ENCODE measurements at places on chromosomes 5 and 9. TPM values are rescaled to one million over a fixed set of nuclear protein-coding genes. Genes with fewer than 3 reads are reported as not detected.

The NDST1 gene
- 56.8 TPM for polyA plus RNA-seq

The TTLL11 gene
- 6.2 TPM for polyA plus RNA-seq

The ARSI gene
- polyA plus RNA-seq, result 2.8 TPM

The LRRC70 gene
- polyA plus RNA-seq, result 5.1 TPM

The STPG3 gene
- polyA plus RNA-seq, result 3.9 TPM

The WHRN gene
- polyA plus RNA-seq, result 11.0 TPM

DNA sequence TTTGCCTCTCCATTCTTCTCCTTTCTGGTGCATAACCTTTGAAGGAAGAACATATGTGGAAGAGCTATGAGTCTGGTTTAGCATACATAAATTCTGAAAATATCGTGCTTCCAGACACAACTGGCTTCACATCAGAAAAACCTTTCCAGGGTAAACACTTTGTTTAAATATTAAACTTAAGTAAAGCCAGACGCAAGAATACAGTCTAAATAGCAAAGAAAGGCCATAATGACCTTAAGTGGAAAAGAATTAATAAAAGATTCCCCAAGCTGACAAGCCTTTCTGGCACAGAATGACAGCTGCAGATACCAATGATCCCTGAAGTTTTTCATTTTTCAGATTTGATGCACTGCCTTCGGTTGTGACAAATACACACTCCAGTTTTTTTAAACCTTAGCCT lies 13.5 kb upstream of the TSSK1B start:
- DNase-seq, result no peak

DNA sequence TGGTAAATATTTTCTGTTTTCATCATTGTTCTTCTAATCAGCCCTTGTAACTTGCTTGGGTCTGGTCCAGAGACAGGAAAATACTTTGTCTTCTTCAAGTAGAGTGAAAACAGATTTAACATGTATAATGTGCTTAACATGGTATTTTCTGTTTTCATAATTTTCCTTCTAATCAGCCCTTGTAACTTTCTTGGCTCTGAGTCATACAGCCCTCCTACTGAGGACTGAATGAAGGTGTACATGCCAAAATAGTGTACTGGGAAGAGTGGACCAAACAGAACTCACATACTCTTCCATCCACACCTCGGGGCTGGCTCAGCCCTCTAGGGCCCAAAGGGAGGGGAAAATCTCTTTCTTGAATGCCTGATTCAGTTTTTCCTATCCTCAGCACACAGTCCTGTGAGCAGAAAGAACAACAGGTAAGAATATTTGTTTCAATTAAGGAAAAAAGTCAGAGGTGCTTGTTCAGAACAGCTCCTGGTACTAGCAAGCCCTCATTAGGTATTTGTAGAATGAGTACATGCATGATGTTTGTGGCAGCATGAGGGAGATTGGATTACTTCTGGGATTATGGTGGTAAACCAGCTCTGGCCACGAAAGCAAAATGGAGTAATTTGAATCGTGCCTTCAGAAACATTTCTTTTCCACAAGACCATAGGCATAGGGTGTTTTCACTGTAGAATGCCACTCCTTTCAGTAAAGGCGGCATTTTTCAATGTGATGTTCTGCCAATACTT lies 24.2 kb upstream of the MACIR start:
- no peak for DNase-seq

DNA sequence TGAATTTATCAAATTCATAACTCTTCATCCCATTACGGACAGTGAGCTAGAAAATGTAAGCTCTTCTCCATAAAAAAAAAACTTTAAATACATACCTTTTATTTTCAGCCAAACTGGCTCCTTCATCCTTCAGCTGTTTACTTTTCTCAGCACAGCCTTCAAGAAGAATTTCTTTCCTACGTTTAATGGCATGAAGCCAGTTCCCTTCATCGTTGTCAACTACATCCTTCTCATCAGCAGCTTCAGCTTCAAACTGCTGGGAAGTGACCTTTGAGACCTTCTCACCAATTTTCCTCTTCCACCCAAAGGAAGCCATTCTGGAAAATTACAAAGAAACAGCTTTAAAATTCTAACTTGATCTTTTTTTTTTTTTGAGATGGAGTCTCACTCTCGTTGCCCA lies 9.1 kb downstream of the TTC33 start:
- no peak for DNase-seq

- no peak for DNase-seq
These were observed 169.6 kb downstream of the RORB start for GRCh38 chr9:74666625-74667316.

DNA sequence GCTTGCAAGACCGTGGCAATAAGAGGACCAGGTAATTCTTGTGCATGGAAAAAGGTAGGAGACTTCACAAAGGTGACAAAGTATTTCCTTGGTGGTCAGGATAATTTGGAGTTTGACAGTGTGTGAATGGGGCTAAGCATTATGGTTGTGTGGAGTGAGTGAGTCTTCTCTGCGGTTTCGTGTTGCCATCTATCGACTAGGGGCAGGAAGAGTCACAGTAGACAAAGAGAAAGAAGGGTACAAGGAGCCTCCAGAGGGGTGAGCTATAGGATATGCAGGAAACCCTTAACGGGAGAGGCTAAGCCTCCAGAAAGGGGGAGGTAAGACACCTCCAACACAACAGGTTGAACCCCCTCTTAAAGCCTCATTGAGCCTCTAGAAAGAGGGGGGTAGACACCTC lies 64.0 kb upstream of the RANBP6 start:
- no peak for DNase-seq

Data from renal pelvis (tissue), 12 donors.